T-cell (primary cell): ENCODE measurements at places on chromosomes 4 and X.
A peak's percentile ranks its signal among the peaks of the same experiment; 100 is the strongest.

- DNase-seq = no peak
- peaks cover 5% of the 10 kb centered on the region for H3K4me1 ChIP-seq
- H3K4me3 ChIP-seq = no peak overlapping the region
- H3K27me3 ChIP-seq = no peaks in the 10 kb centered on the region
- peaks cover 52% of the 10 kb centered on the region for H3K36me3 ChIP-seq
Measured at GRCh38 chrX:100830547-100830946, 10.4 kb downstream of the CSTF2 start.

DNA sequence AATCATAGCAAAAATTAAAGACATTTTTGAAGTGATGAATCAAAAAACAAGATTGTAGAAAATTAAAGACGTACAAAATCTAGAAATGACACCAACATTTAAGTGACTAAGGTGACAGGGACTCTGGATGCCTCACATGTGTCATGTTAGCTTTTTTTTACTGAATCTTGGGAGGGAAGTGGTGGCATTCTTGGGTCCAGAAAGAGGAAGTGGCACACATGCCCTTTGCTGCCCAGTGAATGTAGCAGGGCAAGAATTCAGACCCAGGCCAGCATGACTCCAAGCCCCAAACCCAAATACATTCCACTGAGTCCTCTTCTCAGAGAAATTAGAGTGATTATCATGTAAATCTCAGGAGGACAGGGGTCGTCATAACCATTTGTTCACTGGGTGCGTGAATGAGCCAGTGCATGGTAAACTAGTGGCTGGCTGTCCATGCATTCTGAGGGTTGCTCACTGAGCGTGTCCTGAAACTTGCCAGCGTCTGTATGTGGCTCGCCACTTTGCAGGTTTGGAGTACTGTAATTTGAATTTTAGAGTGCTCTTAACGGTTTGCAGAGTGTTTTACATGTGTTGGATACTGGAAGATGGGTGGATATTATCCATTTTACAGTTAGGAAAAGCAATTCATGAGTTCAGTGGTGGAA is 55.4 kb upstream of the TBC1D14 start:
- H3K4me1 ChIP-seq = peaks cover 3% of the 10 kb centered on the region
- no peak overlapping the region for H3K27ac ChIP-seq
- no peaks in the 10 kb centered on the region for H3K36me3 ChIP-seq
- no peak for DNase-seq

DNA sequence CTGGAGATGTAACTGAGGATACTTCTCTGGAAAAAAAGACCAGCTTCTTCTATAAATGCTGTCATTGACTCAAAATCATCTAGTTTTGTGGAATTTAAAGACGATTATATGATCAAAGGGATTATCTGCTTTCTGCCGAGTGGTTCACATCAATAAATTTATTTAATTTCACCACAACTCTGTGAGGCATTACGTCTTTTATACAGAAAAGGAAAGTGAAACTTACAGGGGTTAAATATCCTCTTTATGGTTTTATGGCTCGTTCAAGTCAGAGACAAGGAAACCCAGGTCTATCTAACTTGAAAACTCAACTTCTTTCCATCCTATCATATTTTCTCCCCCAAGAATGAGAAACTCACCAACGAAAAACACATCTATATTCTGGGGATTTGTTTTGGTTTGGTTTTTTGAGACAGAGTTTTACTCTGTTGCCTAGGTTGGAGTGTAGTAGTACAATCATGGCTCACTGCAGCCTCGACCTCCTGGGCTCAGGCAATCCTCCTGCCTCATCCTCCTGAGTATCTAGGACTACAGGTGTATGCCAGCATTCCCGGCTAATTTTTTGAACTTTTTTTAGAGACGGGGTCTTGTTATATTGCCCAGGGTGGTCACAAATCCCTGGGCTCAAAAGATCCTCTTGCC is 377.9 kb upstream of the EMCN start:
- no peak for DNase-seq
- H3K4me1 ChIP-seq = no peaks in the 10 kb centered on the region
- peaks cover under 1% of the 10 kb centered on the region for H3K27me3 ChIP-seq
- H3K4me3 ChIP-seq = peak overlapping the region; percentile 29

- H3K36me3 ChIP-seq = no peaks in the 10 kb centered on the region
- no peak overlapping the region for H3K27ac ChIP-seq
- no peak for DNase-seq
Measured at GRCh38 chrX:116317409-116317808, 119.0 kb upstream of the SLC6A14 start.

DNA sequence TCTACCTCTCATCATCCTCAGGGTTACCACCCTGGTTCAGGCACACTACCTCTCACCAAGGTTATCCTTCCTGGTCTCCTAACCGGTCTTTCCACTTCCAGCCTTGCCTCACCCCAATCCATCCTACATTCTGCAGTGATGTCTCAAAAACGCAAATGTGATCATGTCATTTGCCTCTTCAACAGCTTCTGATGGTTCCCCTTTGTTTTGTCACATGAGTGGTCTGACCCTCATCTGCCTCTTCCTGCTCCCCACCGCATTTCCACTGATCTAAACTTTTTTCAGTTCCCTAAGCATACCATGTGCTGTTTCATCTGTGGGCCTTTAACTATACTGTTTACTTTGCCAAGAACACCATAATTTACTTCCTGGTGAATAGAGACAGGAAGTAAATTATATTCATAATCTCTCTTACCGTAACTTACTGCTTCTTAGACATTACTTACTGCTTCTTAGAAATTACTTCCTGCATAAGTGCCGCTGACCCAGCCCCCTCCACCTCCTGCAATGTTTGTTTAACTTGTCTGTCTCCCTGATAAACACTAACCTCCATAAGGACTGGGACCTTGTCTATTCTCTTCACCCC is 27.1 kb upstream of the NSUN7 start:
- H3K27ac ChIP-seq = no peak overlapping the region
- H3K27me3 ChIP-seq = no peaks in the 10 kb centered on the region
- no peaks in the 10 kb centered on the region for H3K36me3 ChIP-seq
- peak; percentile 9 for DNase-seq
- H3K4me3 ChIP-seq = no peak overlapping the region

- no peaks in the 10 kb centered on the region for H3K4me1 ChIP-seq
- no peaks in the 10 kb centered on the region for H3K36me3 ChIP-seq
- H3K4me3 ChIP-seq = no peak overlapping the region
- no peak for DNase-seq
- H3K27me3 ChIP-seq = no peaks in the 10 kb centered on the region
- no peak overlapping the region for H3K27ac ChIP-seq
Measured at GRCh38 chr4:8113611-8114377, 44.8 kb downstream of the ABLIM2 start.

DNA sequence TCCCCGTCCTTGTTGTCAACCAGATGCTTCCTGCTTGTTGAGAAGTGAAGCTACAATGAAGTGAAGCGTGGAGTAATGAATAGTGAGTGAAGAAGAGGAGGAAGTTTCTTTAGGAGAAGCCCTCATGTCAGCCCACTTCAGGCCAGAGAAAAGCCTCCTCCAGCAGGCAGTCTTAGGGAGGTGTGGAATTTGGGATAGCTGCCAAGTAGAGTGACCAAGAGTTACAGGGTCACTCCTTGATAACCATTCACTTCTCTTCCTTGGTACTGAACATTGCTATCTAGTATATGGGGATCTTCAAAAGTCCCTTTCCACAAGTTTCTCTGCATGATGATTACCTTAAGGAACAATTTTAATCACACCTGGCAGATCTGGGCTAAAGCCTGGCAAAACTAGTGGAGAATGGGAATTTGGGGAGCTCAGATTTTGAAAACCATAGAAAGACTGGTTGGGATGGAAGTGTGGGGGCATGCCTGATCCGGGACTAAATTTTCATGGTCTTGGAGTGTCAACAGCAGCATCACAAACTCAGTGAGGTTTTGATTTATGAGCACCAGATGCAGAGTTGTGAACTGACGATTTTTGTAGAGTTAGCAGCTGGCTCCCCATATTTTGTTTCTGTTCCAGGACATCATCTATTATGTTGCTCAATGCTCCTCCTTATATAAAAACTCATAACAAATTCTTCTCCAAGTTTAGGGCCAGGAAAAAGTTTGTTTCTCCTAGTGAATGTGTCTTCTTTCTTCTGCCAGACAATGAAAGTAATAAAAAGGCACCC is 53.1 kb downstream of the IGSF1 start:
- H3K36me3 ChIP-seq = no peaks in the 10 kb centered on the region
- H3K27ac ChIP-seq = no peak overlapping the region
- H3K27me3 ChIP-seq = no peaks in the 10 kb centered on the region
- H3K4me3 ChIP-seq = no peak overlapping the region
- no peaks in the 10 kb centered on the region for H3K4me1 ChIP-seq

DNA sequence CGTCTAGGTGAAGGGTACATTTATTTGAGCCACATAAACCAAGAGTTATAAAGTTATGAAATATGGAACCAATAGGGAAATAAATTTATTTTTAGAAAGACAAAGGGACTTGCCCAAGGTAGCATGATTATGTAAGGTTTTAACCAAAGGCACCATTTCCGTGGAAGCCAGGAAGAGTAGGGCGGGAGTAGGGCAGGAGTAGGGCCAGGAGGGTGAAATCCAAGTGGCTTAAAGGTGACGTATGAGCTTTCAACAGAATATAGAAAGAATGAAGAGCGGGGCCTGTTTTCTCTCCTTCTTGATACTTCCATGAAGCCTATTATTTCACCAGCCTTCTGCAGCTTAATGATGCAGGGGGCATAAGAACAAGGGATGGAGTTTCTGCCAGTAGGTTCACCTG is 91.7 kb upstream of the PNPLA4 start:
- H3K27me3 ChIP-seq = no peaks in the 10 kb centered on the region
- H3K4me1 ChIP-seq = no peaks in the 10 kb centered on the region
- no peak overlapping the region for H3K4me3 ChIP-seq
- DNase-seq = no peak

DNA sequence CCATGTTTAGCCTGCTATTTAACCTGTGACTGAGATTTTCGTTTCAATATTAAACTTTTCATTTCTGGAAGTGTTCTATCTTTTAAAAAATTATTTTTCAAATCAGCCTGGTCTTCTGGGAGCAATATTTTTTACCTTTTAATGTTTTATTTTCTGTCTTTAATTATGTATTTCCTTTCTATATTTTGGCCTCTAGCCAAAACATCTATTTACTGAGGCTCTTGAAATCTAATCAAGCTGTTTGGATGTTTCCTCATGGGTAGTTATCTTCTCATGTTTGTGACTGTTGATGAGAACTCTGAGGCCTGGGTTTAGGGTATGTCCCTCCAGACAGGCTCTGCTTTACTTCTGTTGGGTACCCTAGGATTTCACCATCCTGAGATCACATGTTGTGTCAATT is 10.3 kb upstream of the SLC10A4 start:
- H3K36me3 ChIP-seq = no peaks in the 10 kb centered on the region
- H3K4me3 ChIP-seq = no peak overlapping the region
- no peaks in the 10 kb centered on the region for H3K27me3 ChIP-seq
- H3K4me1 ChIP-seq = no peaks in the 10 kb centered on the region
- DNase-seq = no peak
- H3K27ac ChIP-seq = no peak overlapping the region

DNA sequence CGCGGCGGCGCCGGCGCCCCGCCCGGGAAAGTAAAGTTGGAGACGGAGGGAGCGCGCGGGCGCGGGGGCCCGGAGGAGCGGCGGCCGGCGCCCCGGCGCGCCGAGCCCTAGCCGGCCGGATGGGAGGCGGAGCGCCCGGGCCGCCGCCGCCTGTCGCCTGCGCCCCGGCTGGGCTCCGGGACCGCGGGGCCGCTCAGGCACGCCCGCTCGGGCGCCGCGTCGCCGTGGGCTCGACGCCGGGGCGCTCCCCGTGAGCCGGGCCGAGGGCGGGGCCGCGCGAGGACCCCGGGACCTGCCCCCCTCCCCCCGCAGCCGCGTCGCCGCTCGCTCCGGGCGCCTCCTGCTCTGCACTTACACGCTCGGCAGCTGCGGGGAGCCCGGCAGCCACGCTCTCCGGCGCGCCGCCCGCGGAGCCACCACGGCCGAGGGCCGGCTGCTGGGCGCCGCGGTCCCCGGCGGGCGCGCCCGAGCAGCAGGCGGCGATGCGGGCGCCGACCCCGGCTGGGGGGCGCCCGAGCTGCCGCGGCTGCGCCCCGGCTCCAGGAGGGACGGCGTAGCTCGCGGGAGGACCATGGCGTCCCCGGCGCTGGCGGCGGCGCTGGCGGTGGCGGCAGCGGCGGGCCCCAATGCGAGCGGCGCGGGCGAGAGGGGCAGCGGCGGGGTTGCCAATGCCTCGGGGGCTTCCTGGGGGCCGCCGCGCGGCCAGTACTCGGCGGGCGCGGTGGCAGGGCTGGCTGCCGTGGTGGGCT is at the start of gene ADRA2C:
ADRA2C (plus strand) TSS at position 350 of the 749 bp plus-strand sequence; CDS start at position 572, 222 bp downstream.
- no peak within 1 kb of the TSS for H3K4me3 ChIP-seq
- H3K36me3 ChIP-seq = no peaks in the 10 kb centered on the region
- H3K27ac ChIP-seq = no peak within 1 kb of the TSS
- H3K4me1 ChIP-seq = no peaks in the 10 kb centered on the region
- H3K27me3 ChIP-seq = peaks cover 4% of the 10 kb centered on the region

GRCh38 chr4:145034727-145035211 is 63.2 kb downstream of the ANAPC10 start:
- no peak for DNase-seq
- no peak overlapping the region for H3K4me3 ChIP-seq
- H3K36me3 ChIP-seq = no peaks in the 10 kb centered on the region
- H3K4me1 ChIP-seq = no peaks in the 10 kb centered on the region

DNA sequence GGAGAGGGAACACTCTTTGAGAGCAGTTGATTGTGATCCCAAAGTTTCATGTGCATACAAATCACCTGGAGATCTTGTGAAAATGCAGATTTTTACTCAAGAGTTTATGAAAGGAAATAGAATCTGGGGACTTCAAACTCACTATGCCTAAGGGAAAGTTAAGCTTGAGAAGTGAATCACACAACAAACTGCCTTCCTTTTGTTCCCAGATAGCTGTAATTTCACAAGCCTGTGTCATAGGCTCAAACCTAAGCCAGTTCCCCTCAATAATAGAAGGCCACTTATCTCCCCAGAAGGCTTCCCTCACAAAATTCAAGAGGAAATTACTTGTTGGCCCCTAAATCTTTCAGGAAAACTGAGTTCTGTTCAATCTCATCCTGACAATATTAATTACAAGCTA is 132.8 kb upstream of the MAGEB16 start:
- H3K27ac ChIP-seq = no peak overlapping the region
- no peaks in the 10 kb centered on the region for H3K36me3 ChIP-seq
- no peak for DNase-seq
- H3K27me3 ChIP-seq = no peaks in the 10 kb centered on the region
- H3K4me3 ChIP-seq = no peak overlapping the region

- H3K36me3 ChIP-seq = peaks cover 4% of the 10 kb centered on the region
Measured at GRCh38 chr4:184668511-184669114, 19.1 kb downstream of the PRIMPOL start.

- H3K27ac ChIP-seq = no peak overlapping the region
- H3K4me3 ChIP-seq = no peak overlapping the region
- H3K27me3 ChIP-seq = peaks cover 46% of the 10 kb centered on the region
- H3K4me1 ChIP-seq = no peaks in the 10 kb centered on the region
- no peaks in the 10 kb centered on the region for H3K36me3 ChIP-seq
Measured at GRCh38 chr4:7392438-7393421, 42.0 kb downstream of the PSAPL1 start.
